ENCODE measurements at places on chromosomes 3 and 15. TPM values are rescaled to one million over a fixed set of nuclear protein-coding genes. Genes with fewer than 3 reads are reported as not detected.

DNA sequence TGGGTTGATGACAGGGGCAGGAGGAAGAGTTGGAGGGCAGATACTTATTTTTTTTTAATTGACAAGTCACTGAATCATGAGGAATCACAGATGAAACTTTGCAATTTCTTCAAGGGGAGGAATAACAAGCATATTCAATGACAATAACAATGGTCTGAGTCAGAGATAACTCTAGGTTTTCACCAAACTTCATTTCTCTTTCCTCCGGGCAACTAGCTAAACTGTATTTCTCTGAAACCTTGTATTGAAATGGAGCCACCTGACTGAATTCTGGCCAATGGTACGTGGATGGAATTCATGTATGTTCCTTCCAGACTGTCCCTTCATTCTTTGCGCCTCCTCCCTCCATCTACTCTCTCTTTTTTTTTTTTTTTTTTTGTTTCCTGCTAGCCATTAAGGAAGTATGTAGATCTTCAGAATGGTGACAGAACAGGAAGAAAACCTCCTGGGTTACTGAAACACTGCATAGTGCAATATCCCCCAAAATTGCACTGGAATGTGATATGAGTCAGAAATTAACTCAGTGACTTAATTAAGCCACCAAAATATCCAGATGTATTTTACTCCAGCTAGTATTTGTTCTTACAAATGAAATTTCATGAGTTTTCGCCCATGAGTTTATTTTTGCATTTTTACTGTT, 495.4 kb downstream of the OTOL1 start:
- no peak for DNase-seq

DNA sequence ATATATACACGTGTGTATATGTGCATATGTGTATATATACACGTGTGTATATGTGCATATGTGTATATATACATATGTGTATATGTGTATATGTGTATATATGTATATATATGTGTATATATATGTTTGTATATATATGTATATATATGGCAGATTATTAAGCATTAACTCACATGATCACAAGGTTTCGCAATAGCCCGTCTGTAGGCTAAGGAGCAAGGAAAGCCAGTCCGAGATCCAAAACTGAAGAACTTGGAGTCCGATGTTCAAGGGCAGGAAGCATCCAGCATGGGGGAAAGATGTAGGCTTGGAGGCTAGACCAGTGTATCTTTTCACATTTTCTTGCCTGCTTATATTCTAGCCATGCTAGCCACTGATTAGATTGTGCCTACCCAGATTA, 23.7 kb downstream of the NAALADL2 start:
- DNase-seq, result no peak

The STARD9 gene
- 2.3 TPM for total RNA-seq

- peak; percentile 82 for DNase-seq
These were observed at the start of gene ACTRT3 for GRCh38 chr3:169769287-169770181. TSS of gene ACTRT3 (minus strand) at chr3:169769561. CDS start at chr3:169769520, 41 bp downstream.

- DNase-seq, result no peak
These were observed 987.9 kb downstream of the NTRK3 start for GRCh38 chr15:87268675-87269074.

GRCh38 chr3:64456674-64457073, 231.1 kb downstream of the ADAMTS9 start:
- no peak for DNase-seq

GRCh38 chr3:183449391-183449790, 21.0 kb upstream of the MCF2L2 start:
- DNase-seq, result peak; percentile 56

- DNase-seq, result peak; percentile 32
These were observed 57.6 kb downstream of the PDCD6IP start for GRCh38 chr3:33855884-33856546.

- DNase-seq, result no peak
These were observed 263.2 kb upstream of the C2CD4B start for GRCh38 chr15:62428259-62428658.

The ACKR4 gene
- total RNA-seq, result not detected

DNA sequence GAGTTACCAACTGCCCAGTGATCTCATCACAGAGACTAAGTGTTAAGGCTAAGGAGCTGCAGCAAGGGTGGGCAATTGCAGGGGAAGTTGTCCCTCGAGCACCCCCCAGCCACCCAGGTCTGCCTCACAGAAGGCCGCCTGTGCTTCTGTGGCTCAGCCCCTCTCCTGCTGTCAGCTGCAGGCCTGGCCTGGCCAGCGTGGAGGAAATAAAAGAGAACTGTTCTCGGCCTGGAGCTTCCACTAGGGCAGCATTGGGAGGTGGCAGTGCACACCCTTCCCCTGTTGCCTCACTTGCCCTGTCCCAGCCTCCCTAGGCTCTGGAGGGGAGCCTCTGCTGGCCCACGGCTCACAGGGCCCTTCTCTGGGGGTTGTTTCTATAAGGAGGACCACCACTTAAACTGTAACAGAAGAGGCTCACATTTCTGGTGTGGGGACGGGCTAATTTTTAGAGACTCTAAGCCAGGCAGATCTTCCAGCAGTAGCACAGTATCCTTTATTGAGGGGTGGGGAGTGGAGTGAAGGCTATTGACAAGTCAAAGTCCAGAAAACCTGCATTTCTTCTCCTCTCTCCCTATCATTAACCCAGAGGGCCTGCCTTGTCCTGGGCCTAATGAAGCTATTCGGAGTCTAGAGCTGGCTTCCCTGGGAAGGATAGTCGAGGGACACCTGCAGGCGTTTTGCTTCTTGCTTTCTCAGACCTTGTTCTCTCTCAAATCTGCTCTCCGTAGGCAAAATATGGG, 75.6 kb upstream of the ADPGK start:
- DNase-seq, result no peak

The C3orf85 gene
- not detected for total RNA-seq

GRCh38 chr3:31237887-31238286, 294.8 kb upstream of the STT3B start:
- no peak for DNase-seq

DNA sequence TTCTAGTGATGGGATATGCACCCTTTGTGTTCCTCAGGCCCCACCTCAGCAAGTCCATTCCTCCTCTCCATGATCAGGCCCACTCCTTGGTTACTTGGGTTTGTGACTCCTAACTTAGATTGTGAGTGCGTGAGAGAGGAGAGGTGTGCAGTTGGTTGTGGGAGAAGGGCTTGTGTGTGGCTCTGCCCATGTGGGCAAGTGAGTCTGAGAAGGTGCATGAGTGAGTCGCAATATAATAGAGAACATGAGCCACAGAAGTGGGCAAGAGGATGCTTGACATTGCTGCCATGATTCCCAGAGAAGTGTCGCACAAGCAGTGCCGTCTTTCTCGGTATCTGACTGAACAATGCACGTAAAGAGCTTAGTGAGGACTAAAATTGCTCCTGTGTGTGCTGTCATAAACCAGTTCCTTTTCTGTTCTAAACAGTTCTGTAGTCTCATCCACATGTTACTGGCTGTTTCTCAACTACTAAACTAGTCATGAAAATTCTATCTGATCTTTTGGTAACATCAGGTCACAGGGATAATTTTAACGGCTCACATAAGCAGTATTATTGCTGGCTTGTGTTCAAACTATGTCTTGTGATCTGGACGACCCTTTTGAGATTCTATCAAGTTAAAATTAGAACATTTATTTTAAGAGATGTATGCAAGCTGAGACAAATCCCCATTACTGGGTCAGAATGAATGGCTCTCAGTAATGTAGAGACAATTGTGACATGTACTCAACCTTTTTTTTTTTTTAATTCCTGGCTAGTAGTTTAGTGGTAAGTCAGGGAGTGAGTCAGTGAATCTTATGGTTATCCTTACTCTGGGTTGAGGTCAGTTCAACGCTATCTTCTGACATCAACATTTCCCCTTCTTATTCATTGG, 25.6 kb downstream of the GYG1 start:
- DNase-seq, result no peak

The CEP19 gene
- total RNA-seq, result 5.0 TPM

DNA sequence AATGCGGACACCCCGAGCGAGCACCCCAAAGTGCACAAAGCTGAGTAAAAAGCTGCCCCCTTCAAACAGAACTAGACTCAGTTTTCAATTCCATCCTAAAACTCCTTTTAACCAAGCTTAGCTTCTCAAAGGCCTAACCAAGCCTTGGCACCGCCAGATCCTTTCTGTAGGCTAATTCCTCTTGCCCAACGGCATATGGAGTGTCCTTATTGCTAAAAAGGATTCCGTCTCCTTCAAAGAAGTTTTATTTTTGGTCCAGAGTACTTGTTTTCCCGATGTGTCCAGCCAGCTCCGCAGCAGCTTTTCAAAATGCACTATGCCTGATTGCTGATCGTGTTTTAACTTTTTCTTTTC, 5.3 kb downstream of the BHLHE40 start:
- no peak for DNase-seq

DNA sequence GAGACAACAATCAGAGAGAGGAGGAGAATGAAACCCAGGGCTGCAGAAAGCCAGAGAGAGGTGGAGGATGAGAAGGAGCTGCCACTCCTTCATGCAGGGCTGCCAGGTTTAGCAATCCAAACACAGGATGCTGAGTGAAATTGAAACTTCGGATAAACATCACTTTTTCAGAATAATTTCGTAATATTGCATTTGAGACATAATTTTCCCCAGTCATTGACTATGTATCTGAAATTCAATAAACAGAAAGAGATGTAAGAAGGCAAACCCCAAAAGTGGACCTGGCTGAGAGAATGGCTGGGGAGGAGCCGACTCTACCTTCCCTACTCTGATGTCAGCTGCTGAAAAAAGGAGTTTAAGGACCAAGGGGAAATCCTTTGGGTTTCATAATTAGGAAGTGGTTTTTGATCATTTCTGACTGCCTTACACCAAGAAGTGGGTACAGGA, 33.8 kb downstream of the SLC9A9 start:
- DNase-seq, result no peak

DNA sequence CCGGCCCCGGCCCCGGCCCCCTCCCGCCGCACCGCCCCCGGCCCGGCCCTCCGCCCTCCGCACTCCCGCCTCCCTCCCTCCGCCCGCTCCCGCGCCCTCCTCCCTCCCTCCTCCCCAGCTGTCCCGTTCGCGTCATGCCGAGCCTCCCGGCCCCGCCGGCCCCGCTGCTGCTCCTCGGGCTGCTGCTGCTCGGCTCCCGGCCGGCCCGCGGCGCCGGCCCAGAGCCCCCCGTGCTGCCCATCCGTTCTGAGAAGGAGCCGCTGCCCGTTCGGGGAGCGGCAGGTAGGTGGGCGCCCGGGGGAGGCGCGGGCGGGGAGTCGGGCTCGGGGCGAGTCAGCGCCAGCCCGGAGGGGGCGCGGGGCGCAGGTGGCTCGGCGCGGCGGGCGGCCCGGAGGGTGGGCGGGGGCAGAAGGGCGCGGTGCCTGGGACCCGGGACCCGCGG, 352 bp downstream of the CHRD start:
- peak; percentile 51 for DNase-seq

DNA sequence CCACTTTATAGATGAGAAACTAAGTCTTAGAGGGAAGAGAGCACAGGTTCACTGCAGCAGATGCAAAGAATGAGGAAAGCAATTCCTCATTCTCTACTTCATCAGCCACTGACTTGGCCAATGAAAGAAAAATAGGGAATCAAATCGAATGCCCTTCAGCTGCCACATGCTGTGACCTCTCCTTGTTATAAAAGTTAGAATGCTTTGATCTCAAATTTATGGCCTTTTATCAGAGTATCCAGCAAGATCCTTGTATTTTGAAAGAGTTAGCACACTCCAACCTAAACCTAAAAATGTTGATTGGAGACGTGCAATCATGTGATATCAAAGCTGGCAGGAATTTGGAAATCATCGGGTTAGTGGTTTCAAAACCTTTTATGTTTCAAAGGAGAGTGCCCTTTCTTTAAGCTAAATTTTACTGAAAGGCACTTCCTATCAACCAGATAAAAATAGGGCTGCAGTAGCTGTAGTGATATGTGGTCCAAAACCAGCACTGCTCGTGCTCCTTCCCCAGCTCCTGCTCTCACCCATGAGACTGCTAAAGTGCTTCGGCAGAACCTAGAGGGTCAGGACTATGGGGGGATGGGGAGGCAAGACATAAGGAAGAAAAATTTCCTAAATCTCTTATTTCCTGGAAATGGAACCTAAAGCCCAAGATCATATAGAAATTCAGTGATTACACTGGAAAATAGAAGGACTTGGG, 617.0 kb downstream of the PYDC2 start:
- DNase-seq, result no peak

DNA sequence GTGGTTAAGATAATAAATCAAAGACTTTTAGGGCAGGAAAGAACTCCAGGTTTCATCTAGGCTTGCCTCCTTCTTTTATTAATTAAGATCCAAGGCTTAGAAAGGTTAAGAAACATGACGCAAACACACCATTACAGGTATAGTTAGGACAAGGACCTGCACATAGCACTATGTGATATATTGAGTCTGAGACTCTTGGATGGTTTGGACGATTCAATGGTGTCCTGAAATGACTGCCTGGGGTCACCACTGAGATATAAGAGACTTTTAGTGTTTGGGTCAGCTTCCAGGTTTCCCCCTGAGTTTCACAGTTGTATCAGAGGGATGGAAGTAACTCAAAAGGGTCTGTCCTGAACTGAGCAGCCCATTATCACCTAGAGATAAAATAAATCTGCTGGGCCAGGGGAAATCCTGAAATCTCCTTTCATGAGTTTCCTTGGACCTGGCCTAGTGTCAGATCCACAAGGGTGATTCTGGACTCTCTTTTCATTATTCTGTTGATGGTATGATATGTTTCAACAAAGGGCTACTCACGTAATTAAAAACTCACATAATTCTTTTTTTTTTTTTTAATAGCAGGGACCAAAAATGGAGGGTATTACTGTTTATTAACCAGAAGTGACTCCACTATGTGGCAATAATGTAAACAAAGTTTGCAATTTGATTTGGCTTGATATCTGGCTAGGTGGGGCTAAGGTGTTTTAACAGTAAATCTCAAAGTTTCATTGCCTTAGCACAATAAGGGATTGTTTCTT, 55.6 kb upstream of the ADGRG7 start:
- DNase-seq, result no peak

DNA sequence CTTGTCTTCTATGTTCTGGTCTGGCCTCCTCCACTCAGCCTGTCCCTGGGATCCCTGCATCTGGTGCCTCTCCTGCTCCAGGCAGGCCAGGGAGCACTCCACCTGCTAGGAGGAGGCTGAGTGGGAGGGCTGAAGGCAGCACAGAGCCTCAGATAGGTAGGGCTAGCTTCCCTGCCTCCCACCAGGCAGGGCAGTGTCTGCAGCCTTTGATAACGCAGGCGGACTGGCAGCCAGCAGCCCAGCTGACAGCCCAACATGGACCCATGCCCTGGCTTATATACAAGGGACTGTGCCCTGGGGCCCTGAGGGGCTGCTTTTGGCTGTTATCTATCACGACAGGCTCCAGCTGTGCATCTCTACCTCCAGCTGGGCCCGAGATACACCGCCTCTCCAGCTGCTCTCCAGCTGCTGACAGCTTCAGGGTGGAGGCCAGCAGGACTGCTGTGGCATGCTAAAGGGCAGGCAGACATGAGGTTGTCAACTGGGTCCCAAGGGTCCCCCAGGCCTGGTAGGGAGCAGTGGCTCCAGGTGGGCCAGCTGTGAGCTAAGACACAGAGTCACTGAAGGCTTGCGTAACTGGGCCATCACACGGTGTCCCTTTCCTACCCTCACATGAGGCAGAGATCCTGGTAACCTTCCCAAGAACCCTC, 5.2 kb upstream of the CLK3 start:
- peak; percentile 22 for DNase-seq

DNA sequence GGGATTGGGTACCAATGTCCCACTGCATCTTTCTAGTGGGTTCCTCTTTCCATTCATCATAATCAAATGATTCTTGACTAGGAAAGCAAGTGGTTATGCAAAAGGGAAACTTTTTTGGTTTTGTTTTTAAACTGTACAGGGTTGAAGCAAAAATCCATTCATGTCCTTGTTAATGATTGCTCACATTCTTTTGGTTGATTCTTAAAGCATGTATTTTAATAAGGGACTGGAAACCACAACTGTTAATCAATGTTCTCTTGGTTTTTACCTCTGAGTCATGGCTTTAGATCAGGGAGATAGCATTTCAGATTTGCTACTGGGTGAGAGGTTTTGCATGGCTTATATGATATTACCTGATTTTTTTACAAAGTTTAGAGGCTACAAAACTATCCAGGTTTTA, 371.7 kb upstream of the RGMA start:
- no peak for DNase-seq

Data from cardiac muscle cell (in vitro differentiated cells and primary cell).